ENCODE measurements at places on chromosomes 5 and 9. TPM values are rescaled to one million over a fixed set of nuclear protein-coding genes. Genes with fewer than 3 reads are reported as not detected.

FRRS1L gene
- total RNA-seq: 0.08 TPM

TUSC1 gene
- 6.4 TPM for total RNA-seq

ORM2 gene
- total RNA-seq: 276 TPM

KLF9 gene
- total RNA-seq: 2.2 TPM

TCF7 gene
- 1.3 TPM for total RNA-seq

ZNF618 gene
- 3.7 TPM for total RNA-seq

PFN3 gene
- not detected for total RNA-seq

TLE1 gene
- total RNA-seq: 25.9 TPM

CLK4 gene
- total RNA-seq: 28.2 TPM

OR1Q1 gene
- total RNA-seq: not detected

ASPN gene
- total RNA-seq: 11.4 TPM

PCDHAC2 gene
- 0.93 TPM for total RNA-seq

LTC4S gene
- total RNA-seq: 1.3 TPM

- no peak for DNase-seq
Measured at GRCh38 chr9:126956917-126957686, 42.5 kb downstream of the RALGPS1 start.

GRCh38 chr9:16645970-16646369 is 224.5 kb downstream of the BNC2 start:
- DNase-seq: no peak

GRCh38 chr5:98314292-98314691 is 459.2 kb upstream of the RGMB start:
- no peak for DNase-seq

GRCh38 chr5:157574456-157575380 is 857 bp downstream of the ADAM19 start:
- no peak for DNase-seq

- DNase-seq: no peak
Measured at GRCh38 chr5:115579747-115580173, 22.5 kb downstream of the TICAM2 start.

- DNase-seq: no peak
Measured at GRCh38 chr5:21143686-21144085, 1155.7 kb upstream of the CDH18 start.

GRCh38 chr9:94900222-94901018 is 173.9 kb downstream of the AOPEP start:
- DNase-seq: no peak

GRCh38 chr5:164753434-164753833 is 1248.0 kb downstream of the MAT2B start:
- no peak for DNase-seq

DNA sequence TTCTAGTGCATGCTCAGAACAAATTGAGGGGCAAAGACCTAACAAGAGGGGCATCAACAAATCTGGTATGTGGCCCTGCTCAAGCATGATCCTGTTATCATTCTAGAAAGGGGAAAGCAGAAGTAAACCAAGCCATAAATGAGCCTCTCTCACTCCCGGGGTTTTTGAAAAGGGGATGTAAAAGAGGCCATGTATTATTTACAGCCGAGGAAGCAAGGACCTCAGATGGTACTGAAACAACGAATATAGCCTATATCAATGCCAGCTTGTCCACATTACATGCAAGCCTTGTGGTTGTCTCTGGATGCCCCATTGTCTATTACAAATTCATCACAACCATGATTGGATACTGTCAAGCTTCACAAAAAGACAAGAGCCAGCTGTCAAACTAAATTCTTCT is 211.3 kb downstream of the DCP2 start:
- DNase-seq: no peak

DNA sequence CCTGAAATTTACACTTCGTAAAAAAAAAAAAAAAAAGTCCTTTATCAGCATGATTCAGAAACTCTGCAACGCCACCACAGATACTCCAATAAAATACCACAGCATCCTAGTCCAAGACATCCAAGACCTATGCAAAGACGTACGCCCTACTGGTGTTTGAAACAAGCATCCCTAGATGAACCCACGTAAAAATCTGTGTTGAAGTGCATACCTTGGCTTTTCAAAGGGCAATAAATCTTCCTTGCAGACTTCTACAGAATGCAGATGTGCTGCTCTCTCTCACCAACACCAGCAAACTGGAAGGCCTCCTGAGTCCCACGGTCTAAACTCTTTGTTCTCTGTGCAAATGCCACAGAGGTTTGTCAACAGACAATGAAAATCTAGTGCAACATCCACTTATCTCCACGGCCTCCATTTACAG is 38.8 kb downstream of the MYO10 start:
- DNase-seq: no peak

DNA sequence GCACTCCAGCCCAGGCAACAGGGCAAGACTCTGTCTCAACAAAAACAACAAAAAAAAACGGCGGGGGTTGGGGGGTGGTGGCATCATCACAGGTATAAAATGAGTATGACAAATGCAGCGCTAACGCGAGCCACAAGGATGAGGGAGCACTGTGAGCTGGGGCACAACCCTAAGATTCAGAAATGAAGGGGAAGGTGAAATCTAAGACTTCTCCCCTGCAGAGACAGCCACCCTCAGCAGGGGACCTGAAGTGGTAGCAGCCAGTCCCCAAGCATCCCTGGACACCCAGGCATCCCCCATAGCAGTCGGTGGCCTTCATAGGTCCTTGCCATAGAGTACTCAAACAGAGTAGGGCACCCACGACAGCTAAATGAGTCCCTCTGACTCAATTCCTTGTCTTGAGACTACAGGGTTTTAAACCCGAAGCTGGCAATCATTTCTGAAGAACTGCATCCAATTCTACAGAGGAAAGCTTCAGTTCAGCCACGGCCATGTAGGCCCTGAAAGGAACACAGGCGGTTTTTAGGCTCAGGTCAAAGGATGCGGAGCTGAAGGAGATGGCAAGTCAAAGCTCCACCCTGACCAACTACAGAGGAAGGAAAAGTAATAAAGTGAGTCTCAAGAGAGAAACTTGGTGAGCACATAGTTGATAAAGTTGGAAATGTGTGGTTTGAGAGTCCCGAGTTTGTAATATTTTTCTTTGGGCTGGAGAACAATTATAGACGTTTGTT is 50.3 kb downstream of the MYO10 start:
- DNase-seq: no peak

GRCh38 chr9:126947529-126947928 is 32.9 kb downstream of the RALGPS1 start:
- no peak for DNase-seq

DNA sequence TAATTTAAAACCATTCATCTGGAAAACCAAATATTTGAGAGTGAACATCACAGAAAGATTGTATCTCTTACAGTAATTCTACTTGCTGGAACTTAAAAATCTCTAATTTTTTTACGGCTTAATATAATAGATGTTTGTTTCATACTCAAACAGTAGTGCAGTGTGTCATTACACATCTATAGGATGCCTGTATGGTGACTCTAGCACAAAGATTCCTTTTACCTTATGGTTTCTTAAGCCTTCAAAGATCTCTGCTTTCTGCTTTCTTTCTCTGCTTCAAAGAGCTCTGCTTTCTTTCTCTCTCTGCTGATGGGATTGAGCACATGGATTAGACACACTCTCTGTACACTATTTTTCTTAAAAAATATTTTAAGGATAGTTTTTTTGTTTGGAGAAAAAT is 374.0 kb upstream of the CDH9 start:
- no peak for DNase-seq

- no peak for DNase-seq
Measured at GRCh38 chr9:92720807-92721535, 43.7 kb downstream of the BICD2 start.

DNA sequence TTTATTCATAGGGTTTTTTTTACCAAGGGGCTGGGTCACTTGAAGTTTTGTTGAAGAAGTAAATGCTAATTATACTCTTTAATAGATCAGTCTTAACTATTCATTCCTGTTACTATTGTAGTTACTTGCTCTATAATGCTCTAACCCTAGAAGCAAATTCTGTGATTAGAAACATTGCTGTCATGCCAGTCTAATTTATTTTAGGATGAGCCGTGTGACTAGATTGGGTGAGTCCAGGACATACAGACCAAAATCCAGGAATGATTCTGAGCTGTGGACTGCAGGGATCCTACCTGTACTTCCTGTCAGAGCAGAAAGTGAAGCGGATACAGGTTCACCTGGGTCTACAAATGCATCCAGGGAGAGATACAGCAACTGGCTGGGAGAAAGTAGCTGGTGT is 757 bp upstream of the CCDC192 start:
- no peak for DNase-seq

DNA sequence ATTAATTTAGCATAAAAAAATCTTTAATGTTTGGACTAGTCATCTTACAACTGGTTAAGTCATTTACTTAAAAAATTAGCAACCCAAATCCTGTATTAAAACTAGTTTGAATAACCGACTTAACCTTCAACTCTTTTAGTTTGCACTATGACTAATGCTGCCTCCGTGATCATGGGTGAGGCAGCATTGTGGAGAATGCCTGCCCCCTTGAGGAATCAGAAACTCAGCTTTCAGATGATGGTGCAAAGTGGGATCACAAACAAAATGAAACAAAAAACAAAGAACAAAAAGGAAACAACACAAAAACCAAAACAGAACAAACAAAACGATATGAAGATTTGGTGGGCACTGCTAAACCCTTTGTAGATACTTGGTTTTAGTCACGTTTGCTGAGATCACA is 127.0 kb upstream of the PALM2AKAP2 start:
- DNase-seq: no peak

- DNase-seq: peak; percentile 28
Measured at GRCh38 chr9:87886933-87887505, 4.3 kb downstream of the SPATA31E1 start.

- DNase-seq: no peak
Measured at GRCh38 chr9:23307731-23308513, 518.1 kb downstream of the ELAVL2 start.

GRCh38 chr5:51829691-51830090 is 446.4 kb downstream of the ISL1 start:
- no peak for DNase-seq

- DNase-seq: no peak
Measured at GRCh38 chr9:32918628-32919027, 82.8 kb downstream of the APTX start.

DNA sequence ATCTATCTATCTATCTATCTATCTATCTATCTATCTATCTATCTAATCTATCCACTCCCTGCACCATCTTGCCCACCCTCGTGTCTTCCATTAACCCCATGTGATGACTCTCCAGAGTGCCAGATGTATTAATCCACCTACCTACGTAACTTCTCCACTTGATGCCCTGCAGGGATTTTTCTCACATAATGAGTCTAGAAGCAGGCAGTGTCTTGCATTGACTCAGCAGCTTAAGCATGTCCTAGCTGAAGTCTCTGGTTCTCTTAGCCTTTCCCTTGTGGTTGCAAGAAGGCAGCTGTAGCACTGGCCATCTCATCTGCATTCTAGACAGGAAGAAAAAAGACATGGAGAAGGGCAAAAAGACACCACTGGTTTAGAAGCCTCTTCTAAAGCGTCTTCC is 96.7 kb upstream of the ALDH1B1 start:
- DNase-seq: no peak

DNA sequence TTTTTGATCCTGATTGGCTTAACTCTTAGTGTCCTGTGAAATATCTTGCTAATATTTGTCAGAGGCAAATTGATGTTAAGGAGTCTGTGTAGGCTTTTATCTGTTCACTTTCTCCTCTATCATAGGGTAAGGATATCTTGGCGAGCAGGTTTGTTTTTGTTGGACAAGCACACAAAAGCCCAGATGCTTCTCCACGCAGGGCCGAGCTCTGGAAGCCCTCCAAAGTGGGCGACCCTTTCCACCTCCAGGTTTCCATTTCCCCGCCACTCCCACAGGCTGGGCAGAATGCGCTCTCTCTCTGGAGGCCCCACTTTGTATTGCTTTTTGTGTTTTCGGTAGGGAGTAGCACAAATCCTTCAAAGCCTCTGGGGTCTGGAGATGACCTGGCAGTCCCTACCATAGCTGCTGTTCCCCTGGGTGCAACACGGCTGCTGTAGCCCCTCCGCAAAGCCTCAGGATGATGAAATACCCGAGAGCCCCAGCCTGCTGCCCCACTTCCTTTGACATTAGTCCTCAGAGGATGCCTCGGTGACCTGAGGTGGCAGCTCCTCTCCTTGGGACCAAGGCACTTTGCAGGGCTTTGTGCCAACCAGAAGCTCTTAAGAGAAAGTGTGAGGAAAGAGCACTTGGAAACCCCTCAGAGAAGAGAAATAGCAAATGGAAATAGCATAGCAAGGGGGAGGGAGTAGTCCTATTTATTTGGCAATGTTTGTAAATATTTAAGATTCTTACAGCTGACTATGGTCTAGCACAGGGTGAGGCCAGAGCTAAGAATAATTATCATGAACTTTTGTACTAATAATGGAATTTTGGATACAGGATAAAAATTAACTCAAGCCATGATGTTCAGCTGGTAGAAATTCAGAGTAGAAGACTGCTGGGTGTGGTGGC is 122.8 kb downstream of the ARHGEF28 start:
- DNase-seq: no peak

- DNase-seq: no peak
Measured at GRCh38 chr5:93890657-93891056, 149.3 kb upstream of the POU5F2 start.

- DNase-seq: no peak
Measured at GRCh38 chr9:70484232-70485130, 70.0 kb upstream of the KLF9 start.

DNA sequence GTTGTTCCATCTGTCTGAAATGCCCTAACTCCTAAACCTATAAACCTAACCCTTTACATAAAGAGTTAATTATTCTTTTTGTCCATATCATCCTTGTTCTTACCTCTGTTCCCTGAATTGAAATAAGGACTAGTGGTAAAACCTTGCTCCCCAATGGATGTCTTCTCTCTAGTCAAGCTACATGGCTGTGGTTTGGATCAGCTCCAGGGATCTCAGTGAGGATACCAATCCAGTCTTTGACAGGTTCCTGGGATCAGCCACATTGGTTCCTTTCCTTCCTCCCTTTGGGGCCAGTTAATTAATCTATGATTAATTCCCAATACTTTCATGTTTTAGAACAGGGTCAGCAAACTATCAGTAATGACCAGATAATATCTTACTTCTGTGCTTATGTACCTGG is 151.6 kb downstream of the SIL1 start:
- no peak for DNase-seq

DNA sequence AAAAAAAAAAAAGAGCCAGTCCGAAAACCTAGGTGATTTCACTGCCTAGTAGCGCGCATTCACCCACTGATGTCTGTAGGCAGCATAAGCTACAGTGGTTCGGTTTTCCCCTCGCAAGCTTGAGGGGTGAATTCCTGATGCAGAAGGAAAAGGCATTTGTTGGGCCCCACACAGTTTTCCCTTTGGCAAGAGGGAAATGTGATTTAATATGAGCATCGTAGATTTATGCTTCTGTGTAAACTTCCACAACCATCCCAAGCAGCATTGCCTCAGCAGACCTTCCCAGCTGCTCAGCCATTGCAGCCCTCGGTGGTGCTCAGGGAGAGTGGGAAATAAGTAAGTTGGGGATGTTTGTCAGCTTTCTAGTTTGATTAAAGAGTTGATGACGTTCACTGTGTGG is 231.5 kb upstream of the PPP1R2B start:
- no peak for DNase-seq

- DNase-seq: no peak
Measured at GRCh38 chr5:10689391-10690081, 71.5 kb downstream of the DAP start.
